ENCODE measurements at places on chromosomes 4 and X.

DNA sequence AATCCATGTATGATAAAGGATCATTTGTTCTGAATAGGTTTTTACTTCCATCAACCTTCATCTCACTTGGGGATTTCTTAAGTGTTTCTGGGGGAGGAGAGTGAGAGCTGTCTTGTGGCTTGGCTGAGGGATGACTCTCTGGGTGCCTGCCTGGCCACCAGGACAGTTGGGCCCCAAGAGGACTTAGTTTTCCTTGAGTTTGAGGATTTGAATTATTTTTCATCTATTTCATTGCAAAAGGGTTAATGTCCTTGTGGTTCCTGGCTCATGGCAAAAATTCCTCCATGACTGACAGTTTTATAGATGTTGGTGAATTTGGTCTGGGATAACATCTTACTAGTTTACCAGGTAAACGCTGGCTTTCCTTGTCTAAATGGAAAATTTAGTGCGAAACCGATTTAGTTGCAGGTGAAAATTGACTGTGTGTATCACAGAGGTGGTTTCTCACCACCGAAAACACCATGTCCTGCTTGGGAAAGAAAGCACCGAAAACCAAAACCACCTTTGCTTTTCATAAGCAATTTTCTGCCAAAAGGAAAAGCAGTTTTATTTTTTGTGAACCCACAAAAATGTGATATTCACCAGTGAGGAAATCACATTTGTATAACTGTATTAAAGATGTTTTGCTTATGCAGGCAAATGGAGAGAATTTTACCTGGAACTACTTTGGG lies 331.3 kb upstream of the SFRP2 start:
- DNase-seq, result no peak

GRCh38 chr4:24674279-24674678 lies 89.9 kb upstream of the DHX15 start:
- no peak for DNase-seq

DNA sequence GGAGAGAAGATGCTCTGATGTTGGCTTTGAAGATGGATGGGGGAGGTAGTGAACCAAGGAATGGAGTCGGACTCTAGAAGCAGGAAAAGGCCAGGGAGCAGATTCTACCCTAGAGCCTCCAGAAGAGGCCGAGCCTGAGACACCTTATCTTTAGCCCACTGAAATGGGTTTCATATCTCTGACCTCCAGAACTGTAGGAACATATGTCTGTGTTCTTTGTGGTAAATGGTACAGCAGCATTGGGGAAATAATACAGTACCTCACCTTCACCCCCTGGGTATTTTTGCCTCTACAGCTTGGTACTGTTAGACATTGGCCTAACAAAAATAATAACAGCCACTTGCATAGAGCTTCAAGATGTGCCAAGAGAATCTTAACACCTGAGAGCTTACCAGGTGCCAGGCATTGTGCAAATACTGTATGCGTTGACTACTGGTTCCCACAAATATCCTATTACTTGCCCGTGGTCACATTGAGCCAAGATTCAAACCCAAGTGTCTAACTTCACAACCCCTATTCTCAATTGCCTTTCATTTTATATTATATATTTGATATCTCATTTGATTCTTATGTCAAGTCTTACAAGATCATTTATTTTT lies 57.0 kb upstream of the PGM2 start:
- no peak for DNase-seq

GRCh38 chr4:153005899-153006381 lies 69.8 kb downstream of the FHDC1 start:
- no peak for DNase-seq

GRCh38 chr4:101941816-101942358 lies 151.4 kb downstream of the BANK1 start:
- no peak for DNase-seq

GRCh38 chr4:1842993-1843448 lies 12.9 kb downstream of the LETM1 start:
- no peak for DNase-seq

DNA sequence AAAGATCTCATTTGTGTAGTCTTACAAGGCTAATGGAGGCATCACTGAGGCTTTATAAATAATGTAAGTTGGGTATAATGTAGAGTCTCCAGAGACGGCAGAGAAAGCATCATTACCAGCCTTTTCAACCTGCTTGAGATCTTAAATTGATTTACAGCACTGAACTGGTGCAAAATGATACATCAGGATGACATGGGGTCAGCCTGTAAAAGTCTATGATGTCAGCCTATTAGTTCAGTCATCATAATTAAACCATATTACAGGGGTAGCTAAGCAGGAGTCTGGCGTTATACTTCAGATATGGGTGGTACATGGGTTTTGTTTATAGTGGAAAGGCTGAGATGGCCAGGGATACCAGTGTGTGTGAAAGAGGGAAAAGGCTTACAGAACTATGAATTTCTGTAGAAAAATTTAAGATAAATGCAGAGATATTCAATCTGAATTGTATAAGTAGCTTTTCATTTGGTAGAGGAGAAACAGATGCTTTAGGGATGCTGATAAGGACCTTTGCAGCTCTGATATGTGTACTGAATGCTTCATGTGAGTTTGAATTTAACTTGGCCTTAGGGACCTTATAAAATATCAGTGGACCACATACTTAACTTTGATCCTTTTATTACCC lies 2.7 kb downstream of the SMAD1 start:
- no peak for DNase-seq

GRCh38 chr4:153181293-153181692 lies 22.9 kb upstream of the TRIM2 start:
- DNase-seq, result no peak

DNA sequence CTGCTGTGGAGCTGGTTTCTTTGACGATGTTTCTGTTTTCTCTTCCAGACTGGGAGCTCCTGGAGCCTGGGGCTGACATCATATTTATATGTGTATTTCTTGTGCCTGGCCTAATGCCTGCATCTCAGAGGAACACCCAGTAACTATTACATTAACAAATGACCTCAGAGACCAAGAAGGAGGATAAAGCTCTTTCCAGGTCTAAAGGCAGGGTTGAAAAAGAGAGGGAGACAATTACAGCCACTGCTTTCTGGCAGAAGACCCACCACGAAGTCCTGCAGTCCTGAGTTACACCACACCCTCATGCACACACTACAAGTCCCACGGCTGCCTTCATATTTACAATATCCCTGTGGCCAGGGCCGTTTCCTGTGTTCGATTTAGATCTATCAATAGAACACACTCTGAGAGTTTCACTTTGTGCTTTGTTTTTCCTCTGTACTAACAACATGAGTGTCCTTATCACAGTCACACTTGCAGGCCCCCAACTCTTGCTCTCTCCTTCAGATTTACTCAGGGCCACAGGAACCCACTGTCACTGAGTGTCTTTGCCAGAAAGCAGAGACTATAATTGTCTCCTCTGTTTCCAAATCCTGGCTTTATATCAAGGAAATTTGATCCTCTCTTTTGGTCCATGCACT lies 535.5 kb downstream of the MID1IP1 start:
- DNase-seq, result peak; percentile 58

DNA sequence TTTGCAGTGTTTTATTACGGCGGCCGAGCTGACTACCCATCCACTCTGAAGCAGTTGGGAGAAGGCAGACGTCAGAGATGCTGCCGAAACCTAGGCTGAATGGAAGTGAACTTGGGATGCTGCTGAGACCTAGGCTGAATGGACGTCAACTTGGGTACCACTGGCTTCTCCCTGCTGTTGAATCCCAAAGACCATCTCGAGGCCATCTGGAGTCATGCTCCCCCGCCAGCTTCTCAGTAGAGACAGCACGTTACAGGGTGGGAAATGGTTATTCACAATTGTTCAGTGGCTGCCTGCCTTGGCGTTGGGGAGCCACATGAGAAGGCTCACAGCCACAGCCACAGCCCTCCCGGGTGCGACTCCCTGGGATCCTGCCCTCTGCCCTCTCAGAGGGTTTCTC lies 40.9 kb downstream of the P2RY8 start:
- no peak for DNase-seq

DNA sequence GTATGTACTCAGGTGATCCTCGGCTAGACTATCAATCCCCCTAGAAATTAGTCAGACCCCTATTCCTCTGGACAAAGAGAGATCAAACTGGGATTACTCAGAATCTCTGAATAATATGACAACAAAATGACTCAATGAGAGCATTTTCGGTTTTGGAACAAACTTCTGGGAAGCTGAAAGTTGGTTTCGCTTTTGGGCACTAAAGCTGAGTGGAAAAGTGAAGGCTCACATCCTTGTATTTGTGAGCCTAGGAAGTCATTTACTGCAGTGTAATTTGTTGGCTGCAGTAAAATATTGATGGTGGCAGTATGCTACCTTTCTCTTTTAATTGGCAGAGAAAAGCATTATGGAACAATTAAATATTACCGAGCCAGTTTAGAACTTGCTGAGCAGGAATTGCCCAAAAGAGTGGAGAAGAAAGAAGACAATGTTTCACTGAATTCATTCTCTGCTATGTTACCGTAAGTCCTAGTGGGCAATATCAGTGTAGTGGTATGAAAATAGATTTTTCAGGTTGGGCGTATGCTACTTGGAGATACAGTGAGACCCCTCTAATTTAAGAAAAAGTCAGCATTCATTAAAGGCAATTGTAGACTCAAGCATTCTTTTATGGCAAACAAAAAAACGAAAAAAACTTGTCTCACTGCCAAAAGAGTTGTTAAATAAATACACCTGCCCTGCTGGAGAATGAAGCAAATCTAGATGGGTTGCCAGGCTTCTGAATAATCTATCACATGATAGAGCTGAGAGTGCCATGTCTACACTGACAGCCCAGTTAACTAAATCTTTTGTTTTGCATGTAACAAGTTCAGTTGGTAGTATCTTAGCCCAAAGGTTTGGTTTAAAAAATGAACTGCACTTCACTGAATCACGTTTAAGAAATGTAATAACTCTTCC lies 69.6 kb downstream of the AGTR2 start:
- DNase-seq, result no peak

- no peak for DNase-seq
Observed at GRCh38 chr4:172124656-172125308, 311.6 kb downstream of the GALNTL6 start.

DNA sequence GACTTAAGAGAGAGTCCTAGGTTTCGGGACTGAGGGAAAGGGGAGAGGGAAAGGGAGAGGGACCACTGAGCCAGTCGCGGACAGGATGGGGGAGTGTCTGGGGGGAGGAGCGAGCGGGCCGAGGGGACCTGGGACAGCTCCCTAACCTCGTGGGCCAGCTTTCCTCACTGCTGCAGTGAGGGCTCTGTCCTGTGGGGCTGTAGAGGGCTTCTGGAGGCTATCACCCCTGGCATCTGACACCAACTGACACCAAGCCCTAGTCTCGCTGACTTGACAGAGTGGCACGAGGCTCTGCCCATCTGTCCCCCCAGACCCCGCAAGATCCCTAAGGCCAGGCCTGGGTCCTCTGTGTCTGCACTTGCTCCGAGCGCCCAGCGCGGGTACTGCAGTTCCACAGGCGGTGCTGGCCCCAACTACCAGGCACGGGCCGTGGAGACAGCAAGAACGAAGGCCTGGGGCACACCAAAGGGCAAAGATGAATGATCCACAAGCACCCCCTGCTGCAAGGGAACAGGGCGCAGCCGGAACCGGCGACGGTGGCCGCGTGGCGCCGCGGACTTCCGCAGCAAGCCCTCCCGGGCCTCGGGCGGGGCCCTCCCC lies 465 bp downstream of the HAUS7 start:
- DNase-seq, result no peak

DNA sequence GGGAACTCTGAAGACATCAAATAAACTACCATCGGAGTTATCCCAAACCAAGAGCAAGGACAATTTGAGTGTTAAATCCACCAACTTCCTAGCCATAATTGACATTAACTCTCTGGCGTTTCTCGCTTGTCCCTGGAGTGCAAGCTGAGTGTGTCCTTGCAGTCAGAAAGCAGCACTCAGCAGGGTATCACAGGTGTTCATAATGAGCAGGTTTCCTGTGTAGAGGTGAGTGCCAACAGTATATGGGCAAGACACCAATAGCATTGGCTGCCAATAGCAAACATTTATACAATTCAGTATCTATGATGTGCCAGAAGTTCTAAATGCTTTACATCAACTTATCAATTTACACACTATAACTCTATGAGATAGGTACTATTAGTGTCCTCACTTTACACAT lies 11.2 kb downstream of the BLTP1 start:
- no peak for DNase-seq

DNA sequence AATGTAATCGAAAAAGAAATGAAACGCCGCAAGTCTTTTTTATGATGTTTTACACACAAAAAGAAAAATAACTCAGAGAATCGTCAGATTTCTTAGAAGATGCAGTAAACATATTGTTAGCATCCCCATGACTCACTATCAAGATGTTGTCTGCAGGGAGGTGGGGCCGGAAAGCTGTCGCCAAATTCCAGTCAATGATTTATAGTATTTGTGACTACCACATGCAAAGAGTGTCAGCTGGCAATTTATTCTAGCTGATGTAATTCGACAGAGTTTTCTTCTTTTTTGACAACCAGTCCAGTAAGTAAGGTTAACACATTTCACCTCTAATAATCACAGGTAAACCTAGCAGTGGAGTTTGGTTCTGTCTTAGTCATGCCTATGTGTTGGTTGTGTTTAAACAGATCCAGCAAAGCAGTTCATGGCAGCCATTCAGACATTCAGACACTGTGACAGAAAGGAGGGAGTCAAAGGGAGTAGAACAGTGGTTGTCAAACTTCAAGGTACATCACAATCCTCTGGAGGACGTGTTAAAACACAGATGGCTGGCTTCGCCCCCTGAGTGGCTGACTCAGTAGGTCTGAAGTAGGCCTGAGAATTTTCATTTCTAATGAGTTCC lies 19.8 kb upstream of the PPP1R2C start:
- DNase-seq, result no peak

- peak; percentile 2 for DNase-seq
Observed at GRCh38 chrX:3815896-3816664, 102.6 kb upstream of the PRKX start.

DNA sequence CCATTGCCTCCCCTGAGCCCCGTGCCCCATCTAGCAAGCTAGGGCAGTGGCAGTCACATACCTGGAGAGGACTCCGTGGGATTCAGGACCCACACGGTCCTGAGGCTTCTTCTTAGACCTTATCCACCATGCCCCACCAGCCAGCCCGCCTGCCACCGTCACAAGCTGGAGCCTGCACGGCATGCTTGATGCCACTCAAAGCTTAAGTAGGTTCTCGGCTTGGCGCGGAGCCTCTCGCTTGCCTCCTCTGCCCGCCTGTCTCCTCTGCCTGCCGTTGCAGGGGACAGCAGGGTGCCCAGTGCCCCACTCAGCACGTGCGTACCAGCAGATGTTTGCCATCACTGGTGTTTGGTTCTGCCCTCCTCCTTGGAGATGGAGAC lies 14.1 kb downstream of the PSAPL1 start:
- no peak for DNase-seq

GRCh38 chrX:42943051-42943974 lies 165.3 kb upstream of the PPP1R2C start:
- DNase-seq, result no peak

- DNase-seq, result no peak
Observed at GRCh38 chrX:144275843-144276242, 392.0 kb downstream of the UBE2NL start.

GRCh38 chr4:47406408-47406807 lies 57.1 kb downstream of the COMMD8 start:
- DNase-seq, result no peak

Measured in NCI-H1694 (cell line).